Epithelial cell of esophagus (primary cell): ENCODE measurements at places on chromosomes 3 and 15.

DNA sequence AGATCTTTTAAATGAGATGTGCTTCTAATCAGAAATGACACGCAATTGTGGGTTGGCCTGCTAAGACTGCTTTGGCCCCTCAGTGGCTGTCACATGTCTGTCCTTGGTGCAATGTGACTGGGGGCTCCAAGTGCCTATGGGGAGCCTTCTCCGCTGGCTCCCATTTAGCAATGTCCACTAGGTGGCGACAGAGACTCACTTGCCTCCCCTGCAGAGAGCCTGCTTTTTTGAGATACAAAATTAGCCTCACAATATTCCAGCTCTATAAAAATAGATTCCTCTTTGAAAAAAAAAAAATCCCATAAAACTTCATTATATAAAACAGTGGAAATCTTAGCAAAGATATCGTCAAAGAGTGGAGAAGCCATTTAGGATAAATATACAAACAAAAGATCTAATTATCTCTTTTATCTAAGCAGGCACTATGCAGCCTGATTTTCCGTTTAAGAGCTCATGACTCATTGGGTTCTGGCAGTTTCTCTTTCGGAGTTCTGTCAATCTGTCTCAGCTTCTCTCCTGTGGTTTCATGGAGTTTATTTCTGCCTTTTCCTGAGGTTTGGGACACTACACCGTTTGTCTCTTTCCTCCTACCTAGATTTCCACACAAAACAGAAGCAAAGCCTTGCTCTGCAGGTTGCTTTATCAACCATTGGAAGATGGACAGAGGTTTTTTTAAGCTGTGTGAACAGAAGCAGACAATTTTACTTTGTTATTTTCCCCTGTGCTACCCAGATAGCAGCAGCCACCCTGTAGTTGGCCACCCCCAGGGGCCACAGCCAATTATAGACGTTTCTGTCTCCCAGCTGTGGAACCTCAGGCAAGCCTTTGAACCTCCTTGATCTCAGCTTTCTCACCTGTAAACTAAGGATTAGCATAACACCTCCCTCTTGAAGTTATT, 68.4 kb upstream of the TNFAIP8L3 start:
- peak; percentile 73 for DNase-seq

- no peak for DNase-seq
Measured at GRCh38 chr3:135197246-135197645, 402.2 kb downstream of the EPHB1 start.

DNA sequence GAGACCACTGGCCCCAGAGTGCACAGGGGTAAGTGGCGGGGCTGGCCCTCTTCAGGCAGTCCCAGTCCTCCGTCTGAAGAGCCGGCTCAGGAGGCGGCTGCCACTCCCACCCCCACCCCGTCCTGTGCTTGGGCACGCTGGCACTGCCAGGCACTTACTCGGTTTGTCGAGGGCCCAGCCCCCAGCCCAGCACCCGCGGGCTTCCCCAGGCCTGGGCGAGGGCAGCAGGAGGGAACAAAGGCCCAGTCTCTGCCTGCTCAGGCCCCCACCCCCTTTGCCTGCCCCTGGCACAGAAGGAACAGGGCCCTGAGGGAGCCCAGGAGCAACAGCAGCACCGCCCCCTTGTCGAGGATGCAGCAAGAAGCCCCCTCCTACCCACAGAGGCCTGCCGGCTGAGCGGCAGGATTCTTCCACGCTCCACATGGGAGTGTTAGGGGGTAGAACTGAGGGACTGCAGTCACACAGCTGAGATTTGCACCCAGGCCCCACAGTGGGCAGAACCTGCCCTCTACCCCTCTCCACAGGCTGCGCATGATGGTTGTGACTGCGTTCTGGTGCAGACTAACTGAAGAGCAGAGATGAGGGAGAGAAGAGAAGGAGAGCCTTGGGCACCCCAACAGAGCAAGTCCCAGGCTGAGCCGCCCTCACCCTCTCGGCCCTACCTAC, 8.9 kb downstream of the DUSP7 start:
- DNase-seq, result peak; percentile 94

DNA sequence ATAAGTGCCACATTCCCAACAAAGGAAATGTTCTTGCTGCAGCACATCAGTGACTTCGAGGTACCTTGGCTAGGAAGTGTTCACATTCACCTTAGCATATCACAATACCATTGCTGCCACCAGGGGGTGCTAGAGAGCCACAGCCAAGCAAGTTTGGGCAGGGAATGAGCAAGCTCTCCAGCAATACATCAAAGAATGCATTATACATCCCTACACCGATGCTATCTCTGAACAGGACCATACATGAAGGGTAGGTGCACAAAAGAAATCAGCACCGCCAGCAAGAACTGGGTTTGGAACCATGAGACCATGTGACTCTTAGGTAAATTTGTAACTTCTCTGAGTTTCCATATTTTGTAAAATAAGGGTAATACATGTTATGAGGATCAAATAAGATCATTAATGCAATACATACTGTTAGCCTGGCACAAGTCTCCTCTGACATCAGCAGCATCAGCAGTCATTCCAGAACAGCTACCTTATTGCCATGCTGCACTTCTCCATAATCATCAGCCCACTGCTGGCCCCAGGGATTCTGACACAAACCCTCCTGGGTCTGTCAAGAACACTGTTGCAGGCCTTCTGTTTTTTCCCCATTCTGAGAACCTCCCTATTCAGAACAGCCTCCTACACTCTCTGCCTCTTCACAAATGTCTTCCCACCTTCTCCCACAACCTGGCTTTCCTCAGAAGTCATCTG, 37.5 kb downstream of the RYK start:
- peak; percentile 90 for DNase-seq

GRCh38 chr3:114627770-114628169, 333.9 kb downstream of the TIGIT start:
- DNase-seq, result no peak

DNA sequence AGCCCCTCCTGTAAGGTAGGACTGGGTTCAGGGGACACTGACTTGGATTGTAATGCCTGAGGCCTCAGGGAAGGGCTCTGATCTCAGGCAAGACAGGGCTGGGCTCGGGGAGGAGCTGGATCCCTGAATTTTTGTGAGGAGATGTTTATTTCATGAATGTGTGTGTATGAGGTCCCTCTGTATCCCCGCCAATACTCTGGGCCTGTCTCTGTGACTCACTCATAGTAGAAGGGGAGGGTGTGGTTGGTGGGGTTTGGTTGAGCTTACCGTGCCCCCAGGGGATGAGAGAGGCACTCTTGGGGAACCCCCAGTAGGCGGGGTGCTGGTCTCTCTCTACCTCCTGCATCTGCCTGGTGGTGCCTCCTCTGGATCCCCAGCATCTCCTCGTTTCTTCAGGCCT, 28.1 kb downstream of the RPSA start:
- peak; percentile 49 for DNase-seq

- DNase-seq, result no peak
Measured at GRCh38 chr3:14206548-14207177, 28.0 kb downstream of the LSM3 start.

DNA sequence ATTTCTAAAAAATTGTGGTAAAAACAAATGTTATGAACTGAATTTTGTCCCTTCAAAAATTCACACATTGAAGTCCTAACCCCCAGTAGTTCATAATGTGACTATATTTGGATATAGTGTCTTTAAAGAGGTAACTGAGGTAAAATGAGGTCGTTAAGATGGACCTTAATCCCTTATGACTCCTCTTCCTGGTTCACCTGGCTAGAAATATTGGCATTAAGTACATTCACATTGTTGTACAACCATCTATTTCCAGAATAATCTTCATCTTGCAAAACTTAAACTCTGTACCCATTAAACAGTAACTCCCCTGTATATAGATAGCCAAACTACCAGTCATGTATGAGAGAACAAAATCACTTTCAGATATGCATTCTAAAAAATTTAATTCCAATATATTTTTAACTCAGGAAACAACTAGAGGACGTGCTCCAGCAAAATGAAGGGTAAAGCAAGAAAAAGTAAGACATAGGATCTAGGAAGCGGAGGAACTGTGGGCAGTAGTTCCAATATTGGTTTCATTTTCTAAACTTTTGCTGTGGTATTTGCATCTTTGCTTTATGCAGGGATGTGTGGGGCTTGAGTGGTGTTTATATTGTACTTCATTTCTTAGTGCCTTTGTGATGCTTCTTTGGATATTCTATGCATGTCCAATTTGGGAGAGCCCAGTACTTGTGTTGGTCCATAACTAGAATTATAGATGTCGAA, 36.7 kb upstream of the IL20RB start:
- DNase-seq, result no peak

- peak; percentile 44 for DNase-seq
Measured at GRCh38 chr15:34436956-34437442, 609 bp downstream of the GOLGA8A start.

GRCh38 chr3:171680726-171681411, 129.4 kb downstream of the PLD1 start:
- no peak for DNase-seq

- DNase-seq, result peak; percentile 55
Measured at GRCh38 chr15:70251246-70251990, 153.7 kb upstream of the TLE3 start.

DNA sequence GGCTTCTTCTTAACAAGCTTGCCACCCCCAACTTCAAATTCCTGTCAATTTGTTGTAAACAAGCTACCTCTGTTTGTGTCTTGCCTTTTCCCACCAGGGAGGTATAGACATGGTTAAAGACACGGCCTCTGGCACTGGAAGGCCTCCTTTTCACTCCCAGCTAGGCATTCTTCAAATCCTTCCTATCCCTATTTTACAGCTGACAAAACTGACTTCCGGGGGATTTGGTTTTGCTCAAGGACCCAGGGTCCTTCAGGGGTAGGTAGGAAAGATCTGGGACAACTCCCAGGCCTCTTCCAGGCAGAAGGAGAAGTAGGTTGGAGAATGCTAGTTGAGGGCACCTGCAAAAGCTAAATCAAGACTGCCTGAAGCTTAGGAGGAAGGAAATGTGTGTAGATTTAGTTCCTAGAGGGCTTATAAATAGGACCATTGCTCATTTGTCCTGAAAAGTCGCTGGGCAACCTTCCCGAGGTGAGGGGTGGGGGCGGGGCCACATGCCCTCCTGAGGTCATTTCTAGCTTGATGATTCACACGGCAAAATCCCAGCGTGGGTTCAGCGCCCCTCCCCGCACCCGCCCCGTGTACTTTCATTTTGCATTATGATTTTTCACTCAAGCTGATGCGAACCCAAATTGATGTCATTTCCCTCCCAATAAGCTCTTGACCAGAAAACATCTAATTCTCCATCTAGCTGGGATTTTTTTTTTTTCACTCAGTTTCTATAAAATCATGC, 365.5 kb downstream of the SHQ1 start:
- DNase-seq, result peak; percentile 70

DNA sequence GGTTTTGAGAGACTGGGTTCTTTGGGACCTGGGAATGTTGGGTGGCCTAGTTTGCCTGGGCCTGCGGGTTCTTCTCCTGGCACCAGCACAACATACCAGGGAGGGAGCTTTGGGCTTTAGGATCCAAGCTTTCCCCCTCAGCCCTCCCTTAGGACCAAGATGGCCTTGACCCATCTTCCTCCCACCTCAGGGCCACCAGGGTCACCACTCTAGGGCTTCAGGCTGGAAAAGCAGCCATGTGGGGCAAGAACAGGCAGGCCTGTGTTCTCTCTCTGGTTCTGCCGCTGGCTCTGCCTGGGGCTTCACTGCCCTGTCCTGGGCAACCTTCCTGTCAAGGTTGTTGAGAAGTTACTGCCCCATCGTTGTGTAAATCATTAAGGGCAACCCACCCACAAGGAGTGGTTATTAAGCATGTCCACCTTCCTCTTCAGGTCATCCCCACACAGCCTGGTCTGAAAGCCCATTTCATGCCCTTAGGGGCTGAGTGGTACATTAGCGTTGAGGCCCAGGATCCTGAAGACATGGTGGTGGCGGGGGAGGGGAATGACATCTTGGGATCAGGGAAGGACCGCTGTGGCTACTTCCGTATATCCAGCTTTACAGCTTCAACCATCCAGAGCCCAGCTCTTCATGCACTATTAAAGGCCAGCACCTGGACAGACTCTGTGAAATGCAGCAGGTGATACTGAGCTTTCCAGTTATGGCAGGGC, 652 bp downstream of the DUOX1 start:
- DNase-seq, result peak; percentile 27

DNA sequence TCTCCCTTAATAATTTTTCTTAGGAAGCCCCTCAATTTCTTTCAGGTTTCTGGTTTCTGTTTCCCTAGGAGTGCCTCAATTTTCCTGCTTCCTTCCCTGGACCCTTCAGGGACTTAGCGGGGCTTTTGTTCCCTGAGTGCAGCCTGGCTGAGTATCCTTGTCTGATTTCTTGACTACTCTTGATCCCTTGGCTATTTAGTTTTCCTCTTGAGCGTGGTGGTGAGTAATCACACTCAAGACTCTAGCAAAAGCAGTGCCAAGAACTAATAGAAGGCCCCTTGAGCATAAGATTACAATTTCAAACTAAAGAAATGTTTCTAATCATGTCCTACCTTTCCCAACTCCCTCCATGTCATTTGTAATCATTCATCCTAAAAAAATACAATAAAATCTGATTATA, 94.3 kb upstream of the C3orf80 start:
- DNase-seq, result peak; percentile 13

GRCh38 chr3:171365489-171365888, 94.7 kb downstream of the TNIK start:
- DNase-seq, result no peak

DNA sequence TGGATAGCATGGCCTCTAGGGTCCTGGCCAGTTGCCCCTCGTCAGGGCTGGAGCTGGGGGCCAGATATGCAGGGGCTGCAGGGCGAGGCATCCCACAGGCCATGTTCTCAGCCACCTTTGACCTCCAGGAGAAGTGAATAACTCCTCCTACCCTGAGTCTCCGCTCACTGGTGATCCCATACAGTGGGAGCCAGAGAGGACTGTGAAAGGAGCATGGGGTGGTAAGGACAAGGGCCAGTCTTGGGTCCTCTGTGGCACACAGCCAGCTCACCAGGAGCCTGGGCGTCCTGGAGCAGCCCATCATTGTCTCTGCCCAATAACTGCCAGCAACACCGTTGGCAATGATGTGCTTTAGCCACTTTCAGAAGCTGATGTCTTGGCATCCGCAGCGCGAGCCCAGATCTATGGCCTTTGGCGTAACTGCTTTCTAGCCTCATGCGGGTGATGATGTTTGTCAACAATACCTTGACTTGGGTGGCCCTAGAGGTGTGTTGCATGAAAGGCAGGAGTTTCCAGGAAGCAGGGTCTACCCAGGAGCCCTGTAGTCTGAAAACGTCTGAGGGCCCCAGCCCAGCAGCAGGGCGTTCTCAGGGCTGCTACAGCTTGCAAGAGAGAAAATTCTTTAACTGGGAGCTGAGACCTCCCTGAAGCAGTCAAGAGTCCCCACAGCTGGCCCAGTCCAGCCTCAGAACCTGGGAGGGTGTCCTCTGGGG, 61.1 kb upstream of the IQSEC1 start:
- DNase-seq, result no peak

DNA sequence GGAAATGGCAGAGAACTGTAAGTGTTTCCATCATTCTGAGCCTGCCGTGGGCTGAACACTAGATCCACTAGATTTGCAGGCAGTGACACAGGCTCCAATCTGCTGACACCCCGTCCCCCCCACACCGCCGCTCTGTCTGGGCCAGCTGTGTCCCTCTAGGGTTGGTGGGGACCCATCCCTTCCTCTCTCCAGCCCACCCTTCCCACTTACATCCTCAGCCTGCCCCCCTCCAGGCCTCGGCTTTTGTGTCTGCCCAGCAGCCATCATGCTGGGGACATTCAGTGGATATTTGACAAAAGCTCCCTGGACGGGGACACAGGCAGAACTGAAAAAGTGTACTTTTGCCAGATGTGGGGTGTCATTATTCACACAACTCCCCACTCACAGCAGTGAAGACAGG, 10.7 kb upstream of the LRRK1 start:
- no peak for DNase-seq

GRCh38 chr3:58266577-58266976, 29.0 kb downstream of the ABHD6 start:
- DNase-seq, result no peak

GRCh38 chr15:97026781-97027180, 696.3 kb downstream of the NR2F2 start:
- DNase-seq, result no peak

- DNase-seq, result no peak
Measured at GRCh38 chr3:158713094-158713499, 19.2 kb downstream of the RARRES1 start.
